Posterior vena cava (tissue), 2 donors: ENCODE measurements at places on chromosomes 13 and 19. TPM values are rescaled to one million over a fixed set of nuclear protein-coding genes. Genes with fewer than 3 reads are reported as not detected.
A peak's percentile ranks its signal among the peaks of the same experiment; 100 is the strongest.

GRCh38 chr19:47631681-47632446, 22.9 kb downstream of the BICRA start:
- no peak for DNase-seq

ZNF540 gene
- total RNA-seq = 2.1 TPM

GRCh38 chr13:99489028-99489427, 12.2 kb upstream of the TM9SF2 start:
- no peak for DNase-seq

GRCh38 chr13:79898202-79898826, 417.4 kb downstream of the NDFIP2 start:
- no peak for DNase-seq

DNA sequence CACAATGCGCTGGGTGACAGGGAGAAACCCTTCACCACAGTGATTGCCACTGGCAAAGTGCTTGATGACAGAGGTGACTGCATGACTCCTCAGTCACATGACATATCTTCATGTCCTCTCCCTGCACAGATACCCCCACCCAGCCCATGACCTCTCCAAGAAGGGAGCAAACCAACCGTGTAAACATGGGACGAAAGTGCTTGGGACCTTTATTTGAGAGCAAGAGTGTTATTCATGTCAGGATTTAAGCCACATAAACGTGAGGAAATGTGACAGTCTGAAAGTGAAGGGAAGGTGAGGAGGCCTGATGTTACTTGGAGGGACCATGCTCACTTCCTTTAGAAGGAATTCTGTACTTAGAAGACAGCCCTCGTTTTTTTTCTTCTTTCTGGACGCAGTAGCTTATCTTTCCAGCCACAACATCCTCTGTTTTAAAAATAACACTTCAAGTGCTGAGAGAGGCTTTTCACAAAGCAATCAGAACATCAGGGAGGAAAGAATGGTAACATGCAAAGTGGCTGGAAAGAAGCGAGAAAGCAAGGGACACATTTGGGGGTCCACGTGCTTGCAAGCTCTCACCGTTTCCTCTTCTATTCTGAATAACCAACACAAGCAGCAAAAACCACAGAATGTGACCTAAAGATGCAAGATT, 35.6 kb downstream of the EPS15L1 start:
- no peak for DNase-seq

- no peak for DNase-seq
Measured at GRCh38 chr19:46271481-46272197, 25.2 kb upstream of the HIF3A start.

ELAVL1 gene
- 49.9 TPM for total RNA-seq

DNA sequence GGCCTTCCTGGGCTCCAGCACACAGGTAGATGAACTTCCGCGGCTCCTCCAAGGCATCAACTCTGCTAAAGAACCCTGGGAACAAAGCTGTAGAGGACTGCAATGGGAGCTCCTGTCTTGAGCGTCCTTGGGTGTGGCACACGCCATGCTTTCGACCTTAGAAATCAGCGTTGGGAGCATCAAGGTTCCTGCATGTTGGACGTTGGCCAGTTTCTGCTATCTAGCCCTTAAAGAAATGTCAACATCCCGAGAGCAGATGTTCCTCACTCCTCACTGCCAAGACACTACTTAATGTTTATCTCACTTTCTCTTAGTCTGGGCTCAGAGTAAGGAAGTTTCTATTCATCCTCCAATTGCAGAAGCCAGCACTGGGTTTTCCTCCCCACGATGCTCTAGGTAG, 70.6 kb upstream of the MEDAG start:
- no peak for DNase-seq

DNA sequence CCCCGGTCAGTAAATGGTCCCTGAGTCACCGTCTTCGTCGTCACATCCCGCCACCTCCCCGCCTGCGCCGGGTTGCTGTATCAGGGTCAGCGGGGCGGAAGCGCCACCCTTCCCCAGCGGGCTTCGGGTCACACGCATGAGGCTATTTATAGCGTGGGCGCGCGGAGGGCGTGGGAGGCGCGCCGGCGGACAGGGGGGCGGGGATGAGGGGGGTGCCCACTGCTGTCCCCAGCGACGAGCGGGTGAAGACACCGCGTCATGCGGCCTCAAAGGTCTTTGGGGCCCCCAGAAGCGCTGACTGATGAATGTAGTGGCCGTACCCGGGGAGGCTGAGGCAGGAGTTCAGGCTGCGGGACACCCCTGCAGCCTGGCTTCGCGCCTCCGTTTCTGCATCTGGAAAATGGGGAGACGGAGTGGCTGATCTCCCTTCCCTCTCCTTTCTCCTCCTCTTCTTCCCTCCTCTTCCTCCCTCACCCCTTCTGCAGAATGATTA, 7.9 kb downstream of the UNC13A start:
- DNase-seq = peak; percentile 95

DNA sequence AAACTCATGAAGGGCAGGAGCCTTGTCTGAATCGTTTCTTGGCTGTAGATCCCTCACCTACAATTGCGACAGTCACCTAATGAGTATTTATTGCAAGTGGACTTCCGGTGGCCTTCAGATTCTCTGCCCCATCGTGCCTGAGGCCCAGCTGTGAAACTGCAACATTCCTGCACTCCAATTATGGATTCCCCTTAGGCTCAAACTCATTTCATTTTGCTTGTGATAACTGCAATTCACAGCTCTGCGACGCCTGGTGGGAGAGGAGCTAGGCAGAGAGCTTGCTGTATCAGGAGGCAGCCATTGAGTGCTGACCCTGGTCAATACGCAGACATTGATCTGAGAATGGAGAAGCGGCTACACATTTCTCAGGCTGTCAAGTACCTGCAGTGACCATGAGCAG, 59.0 kb downstream of the CCDC70 start:
- peak; percentile 22 for DNase-seq

ZNF808 gene
- total RNA-seq = 17.4 TPM

RNF113B gene
- total RNA-seq = not detected

GRCh38 chr13:111968336-111969010, 98.5 kb upstream of the SOX1 start:
- no peak for DNase-seq

- no peak for DNase-seq
Measured at GRCh38 chr13:78868991-78869390, 210.0 kb upstream of the OBI1 start.

DNA sequence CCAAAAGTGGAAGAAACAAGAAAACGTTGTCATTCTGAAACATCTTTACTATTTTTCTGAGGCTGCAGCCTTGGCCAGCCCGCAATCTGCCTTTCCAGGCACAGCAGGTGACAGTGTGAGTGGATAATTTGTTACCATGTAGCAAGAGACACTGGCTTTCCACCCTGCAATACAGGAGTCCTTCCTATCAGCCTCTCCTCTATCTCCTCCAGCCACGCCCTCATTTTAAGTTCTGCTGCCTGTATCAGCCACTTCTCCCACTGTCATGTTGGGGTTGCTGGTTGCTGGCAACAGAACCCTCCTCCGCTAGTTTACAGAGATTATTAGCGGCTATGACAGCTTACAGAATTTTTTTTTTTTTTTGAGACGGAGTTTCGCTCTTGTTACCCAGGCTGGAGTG, 7.7 kb upstream of the LGALS7 start:
- no peak for DNase-seq
